Stimulated activated CD8-positive, alpha-beta memory T cell treated with anti-CD3 and anti-CD28 coated beads, Interleukin-2, amount 100 ng/mL, for 48 hours (primary cell): ENCODE measurements at places on chromosomes 11 and 22.
A peak's percentile ranks its signal among the peaks of the same experiment; 100 is the strongest.

DNA sequence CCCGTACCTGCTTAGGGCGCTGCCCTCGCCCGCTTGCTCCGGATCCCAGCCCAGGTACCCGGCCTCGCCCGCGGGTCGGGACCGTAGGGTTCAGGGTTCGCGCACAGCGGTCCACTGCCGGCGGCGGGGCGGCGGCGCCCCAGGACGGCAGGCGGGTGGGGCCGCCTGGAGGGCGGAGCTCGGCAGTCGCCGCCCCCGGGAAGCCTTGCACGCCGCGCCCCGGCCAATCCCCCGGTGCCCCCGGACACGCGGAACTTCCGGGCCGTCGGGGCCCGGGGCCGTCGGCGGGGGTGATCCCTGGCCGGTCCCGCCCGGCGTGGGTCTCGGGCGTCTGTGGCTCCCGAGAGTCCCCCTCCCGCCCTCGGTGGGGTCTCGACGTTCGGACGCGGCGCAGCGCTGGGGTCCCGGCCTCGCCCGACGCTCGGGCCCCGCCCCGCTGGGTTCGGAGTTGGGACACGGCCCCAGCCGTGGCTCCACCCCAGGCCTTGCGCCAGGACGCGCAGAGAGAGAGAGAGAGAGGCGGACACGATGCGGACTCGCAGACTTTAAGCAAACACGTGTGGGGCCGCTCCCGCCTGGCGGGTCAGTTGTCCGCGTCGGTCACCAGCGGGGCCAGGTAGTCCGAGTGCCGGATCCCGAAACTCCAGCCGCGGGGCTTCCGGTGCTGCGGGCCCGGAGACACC is at the start of gene TYMP:
Gene TYMP, minus strand, starts transcription at position 116 of the 683 bp plus-strand sequence. CDS start 303 bp downstream, outside the sequence.
- DNase-seq: no peak

GRCh38 chr22:24516301-24516737 is 21.2 kb downstream of the UPB1 start:
- DNase-seq: no peak

GRCh38 chr11:130181295-130182272 is 22.0 kb downstream of the ST14 start:
- DNase-seq: no peak

DNA sequence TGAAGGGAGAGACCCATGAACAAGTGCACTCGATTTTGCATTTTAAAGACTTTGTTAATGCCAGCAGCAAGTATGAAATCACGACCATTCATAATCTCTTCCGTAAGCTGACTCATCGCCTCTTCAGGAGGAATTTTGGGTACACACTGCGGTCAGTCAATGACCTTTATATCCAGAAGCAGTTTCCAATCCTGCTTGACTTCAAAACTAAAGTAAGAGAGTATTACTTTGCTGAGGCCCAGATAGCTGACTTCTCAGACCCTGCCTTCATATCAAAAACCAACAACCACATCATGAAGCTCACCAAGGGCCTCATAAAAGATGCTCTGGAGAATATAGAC is 5.9 kb downstream of the SERPIND1 start:
- DNase-seq: no peak

GRCh38 chr11:96084610-96085318 is 160.9 kb upstream of the MTMR2 start:
- DNase-seq: no peak

DNA sequence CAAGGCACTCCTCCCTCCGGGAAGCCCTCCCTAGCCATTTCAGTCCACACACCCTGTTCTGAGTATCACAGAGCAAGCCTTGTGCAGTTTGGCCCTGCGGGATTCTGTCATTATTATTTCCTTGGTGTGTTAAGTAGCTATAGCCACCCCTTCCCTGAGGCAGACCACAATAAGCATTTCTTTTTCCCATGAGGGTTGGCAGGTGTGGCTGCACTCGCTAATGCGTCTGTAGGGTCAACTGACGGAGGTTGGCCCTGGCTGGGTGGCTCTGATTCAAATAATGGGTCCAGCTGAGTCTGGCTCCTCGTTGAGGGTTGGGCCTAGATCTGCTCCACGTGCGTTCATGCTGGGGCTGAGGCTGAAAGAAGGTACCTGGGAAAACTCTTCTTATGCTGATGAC is 5.1 kb downstream of the F2 start:
- DNase-seq: no peak

DNA sequence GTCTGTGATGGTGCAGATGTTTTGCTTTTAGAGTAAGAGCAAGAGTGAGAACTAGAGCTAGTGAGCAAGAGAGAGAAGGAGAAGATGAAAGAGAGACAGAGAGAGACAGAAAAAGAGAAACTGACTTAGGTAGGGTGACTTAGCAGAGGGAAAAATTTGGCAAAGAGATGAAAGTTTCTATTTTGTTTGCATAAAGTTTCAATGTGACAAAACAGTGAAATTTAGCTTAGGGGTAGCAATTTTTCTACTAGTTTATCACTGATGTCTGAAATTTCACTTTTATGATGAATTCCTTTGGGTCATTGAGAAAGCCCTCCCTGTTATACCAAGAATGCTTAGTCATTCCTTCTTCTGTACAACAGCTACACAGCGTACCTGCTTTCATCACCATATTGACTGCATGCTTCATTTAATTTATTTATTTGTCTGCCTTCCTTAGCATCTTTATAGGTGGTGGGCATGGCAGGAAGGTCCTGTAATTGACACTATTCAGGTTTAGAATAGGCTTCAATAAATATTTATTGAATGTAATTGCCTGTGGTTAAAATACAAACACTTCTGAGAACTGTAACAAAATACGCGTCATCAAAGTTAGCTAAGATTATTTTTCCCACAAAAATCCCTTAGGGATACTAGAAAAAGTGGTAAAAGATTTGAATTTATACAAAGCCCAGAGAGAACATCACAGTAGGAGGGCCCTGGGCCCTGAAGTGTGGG is 19.9 kb upstream of the CTSC start:
- no peak for DNase-seq

DNA sequence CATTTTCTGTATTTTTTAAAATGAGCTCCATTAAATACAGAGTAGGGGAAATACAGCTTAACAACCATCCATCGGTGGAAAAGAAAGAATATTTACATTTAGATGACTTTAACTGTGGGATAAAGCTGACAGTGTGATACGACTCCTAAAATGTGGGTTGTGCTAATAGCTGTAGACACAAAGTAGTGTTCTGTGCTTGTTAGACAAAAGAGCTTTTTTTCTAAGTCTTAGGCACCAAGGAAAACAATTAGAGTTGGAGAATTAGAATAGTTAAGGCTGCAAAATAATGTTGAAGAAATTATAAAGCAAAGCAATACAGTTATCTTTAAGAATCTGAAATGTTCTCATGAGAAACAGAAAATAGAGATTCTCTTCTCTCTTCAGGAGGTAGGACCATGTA is 307.7 kb upstream of the KIRREL3 start:
- no peak for DNase-seq

- DNase-seq: no peak
Measured at GRCh38 chr11:1791912-1792311, 28.2 kb upstream of the CTSD start.

- no peak for DNase-seq
Measured at GRCh38 chr11:38060920-38061319, 1462.9 kb upstream of the RAG2 start.

- no peak for DNase-seq
Measured at GRCh38 chr11:66467034-66467659, 442 bp downstream of the PELI3 start.

DNA sequence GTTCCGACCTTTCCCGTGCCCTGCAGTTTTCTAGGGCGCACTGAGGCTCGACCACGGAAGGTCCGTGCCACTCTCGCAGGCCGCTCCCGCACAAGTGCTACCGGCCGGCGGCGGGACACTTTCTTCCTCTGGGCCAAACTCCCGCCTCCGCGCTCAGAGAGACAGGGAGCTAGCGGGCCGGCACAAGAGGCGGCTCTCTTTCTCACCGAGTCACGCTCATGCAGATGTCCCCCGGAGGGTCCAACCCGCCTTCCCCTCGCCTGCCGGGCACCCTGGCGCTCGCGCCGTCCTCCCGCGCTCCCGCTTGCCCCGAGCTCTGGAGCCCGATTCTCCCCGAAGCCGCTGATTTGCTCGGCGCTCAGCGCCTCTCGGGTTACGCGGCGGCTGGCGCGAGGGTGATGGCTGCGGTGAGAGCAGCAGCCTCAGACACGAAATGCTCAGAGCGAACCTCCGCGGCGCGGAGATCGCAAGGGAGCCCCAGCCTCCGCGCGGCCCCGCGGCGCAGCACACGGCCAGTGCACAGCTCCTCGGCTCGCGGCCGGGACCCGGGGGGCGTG is 1.0 kb downstream of the LMO1 start:
- no peak for DNase-seq

- no peak for DNase-seq
Measured at GRCh38 chr11:112344040-112344413, 83.4 kb upstream of the PLET1 start.

DNA sequence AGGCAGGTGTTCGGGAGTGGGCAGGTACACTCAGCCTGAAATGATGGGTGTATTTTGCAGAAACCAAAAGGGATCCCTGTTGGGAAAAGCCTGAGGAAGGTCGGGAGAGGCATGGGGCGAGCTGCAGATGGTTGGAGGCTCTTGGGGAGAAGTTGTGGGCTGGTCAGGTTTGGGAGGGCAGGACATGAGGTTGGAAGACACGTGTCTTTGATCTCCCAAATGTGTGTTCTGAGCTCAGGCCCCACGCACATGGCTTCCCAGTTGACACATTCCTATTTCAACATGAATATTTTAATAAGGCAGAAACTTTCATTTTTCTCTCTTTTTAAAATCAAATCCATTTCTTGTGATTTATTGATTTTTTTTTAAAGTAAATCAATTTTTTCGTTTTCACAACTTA is 1003.3 kb downstream of the TBC1D22A start:
- no peak for DNase-seq

- DNase-seq: no peak
Measured at GRCh38 chr11:9046481-9046880, 42.7 kb upstream of the NRIP3 start.

DNA sequence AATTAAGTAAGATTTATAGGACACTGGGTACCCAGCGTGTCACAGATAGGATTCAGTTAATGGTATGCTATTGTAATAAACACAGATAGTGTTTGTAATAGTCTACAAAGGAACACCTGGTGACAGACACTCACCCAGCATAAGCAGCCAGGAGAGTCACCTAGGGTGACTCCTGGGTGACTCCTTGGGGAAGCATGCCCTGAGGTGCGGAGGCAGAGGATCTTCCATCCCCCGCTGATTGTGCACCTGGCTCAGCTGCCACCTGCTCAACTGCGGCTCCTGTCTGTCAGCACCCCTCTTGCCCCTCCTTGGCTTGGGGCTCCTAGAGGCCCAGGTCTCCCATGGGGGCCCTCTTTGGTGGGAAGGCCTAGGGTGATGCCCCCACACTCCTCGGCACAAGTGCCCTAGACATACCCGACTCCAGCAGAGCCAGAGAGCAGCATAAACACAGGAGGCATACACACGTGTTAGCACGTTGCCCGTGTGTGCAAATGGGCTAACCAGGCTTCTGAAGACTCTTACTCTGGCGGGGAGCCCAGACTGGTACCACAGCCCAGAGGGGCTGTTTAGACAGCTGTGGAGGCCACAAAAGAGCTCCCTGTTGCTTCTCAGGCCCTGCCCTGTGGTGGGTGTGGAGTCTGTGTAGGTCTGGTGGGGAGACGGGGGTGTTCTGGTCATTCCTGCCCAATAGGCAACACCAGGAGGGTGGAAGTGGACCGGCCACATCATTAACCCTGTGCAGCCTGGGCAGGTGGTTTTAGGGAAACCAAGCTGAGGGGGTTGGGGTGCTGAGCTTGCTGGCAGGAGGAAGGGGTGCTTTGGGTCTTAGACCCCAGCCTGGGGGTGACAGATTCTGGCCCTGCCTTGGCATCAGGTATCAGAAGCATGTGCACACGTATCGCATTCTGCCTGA is 3.0 kb downstream of the INPPL1 start:
- DNase-seq: no peak

DNA sequence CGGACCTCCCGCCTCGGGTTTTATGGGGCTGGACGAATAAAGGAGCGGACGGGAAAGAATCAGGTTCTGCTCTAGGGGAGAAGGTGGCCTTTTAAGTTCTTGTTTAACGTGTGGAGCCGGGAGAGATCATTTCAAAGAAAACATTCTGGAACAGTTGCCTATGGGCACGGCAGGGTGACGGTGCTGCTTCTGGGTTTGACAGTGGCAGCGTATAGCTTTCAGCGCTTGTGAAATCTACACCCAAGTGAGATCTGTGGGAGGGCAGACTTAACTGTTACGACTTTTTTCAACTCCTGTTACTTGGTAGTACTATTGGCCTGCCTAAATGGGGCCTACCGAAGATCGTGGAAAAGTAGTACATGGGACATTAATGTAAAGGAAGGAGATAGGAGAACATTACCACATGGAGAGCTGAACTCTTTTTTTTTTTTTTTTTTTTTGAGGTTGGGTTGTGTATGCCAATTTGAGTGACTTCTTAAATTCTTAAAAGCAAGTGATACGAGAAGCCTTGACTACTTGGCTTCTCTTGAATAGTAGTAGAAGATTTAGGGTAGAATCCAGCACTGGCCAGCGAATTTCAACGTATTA is 743 bp downstream of the USP47 start:
- DNase-seq: peak; percentile 25

DNA sequence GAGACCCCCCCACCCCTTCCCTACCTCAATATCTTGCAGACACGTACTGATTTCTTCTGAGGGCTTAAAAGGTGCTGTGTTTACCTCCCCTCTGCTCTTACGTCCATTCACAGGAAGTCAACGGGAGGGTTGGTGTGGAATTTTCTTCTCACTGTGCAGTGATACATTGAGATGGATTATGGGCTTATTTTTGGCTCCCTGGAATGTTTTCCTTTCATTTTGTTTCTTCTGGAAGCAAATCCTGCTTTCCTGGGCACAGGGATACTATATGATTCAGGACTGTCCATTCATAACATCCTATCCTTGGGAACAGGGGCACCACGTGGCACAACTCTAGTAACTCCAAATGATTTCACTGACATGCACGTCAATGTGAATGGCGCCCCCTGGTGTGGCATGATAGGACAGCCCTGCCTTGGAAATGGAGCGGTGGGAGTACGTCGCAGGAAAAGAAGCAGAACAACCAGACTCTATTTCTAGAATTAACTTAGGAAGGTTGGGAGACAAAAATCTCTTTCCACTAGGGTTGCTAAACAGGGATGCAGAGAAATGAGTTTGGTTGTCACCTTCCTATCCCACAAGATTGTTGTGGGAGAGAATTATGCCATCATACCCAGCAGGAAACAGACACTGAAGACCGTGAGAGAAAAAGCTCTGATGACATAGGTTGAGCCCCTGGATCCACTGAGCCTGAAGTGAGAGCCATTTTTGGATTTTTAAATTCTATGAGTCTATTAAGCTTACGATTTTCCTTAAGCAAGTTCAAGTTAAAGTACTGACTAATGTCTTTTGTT is 146.5 kb upstream of the RAG2 start:
- peak; percentile 47 for DNase-seq

- DNase-seq: no peak
Measured at GRCh38 chr11:27563201-27563600, 56.6 kb upstream of the LIN7C start.
